SIG-M5 (cell line): ENCODE measurements at places on chromosomes 1 and 21.

GRCh38 chr1:56194701-56195300 is 384.6 kb downstream of the PLPP3 start:
- DNase-seq: no peak

DNA sequence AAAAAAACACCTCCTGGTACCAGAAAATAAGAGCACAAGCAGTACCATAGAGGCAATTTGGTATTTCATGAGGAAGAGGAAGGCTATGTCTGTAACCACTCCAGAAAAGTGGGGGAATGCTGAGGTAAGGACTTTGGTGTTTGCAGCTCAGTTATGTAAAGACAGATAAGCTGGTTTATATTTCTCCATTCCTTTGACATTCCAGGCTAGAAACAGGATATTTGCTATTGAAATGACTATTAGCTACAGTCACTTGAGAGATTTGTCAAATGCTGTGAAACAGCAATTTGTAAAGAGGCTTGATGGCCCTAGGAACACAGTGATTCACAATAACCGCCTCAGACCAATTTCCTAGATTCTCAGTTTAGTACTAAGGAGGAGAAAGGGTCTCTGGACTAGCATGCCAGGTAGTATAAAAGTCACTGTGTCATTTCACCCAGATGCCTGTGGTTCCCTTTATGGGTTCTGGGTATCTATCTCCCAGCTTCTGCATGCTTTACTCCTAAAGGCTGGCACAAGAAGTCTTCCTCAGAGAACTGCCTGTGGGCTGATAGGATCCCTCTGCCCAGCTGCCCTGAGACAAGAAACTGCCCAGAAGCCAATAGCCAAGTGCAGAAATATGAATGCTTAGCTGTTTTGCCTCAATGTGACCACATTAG is 80.5 kb downstream of the VCAM1 start:
- no peak for DNase-seq

DNA sequence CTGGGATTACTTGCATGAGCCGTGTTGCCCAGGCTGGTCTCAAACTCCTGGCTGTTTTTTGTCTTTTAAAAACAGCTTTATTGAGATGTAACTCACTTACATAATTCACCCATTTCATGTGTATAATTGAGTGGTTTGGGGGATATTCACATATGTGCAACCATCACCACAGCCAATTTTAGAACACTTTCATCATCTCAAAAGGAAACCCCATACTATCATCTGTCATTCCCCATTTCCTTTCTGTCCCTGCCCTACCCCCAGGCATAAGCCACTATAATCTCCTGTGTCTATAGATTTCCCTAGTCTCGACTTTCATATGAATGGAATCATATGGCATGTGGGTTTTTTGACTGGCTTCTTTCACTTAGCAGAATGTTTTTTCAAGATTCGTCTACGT is 43.3 kb downstream of the GPR137B start:
- peak; percentile 17 for DNase-seq

DNA sequence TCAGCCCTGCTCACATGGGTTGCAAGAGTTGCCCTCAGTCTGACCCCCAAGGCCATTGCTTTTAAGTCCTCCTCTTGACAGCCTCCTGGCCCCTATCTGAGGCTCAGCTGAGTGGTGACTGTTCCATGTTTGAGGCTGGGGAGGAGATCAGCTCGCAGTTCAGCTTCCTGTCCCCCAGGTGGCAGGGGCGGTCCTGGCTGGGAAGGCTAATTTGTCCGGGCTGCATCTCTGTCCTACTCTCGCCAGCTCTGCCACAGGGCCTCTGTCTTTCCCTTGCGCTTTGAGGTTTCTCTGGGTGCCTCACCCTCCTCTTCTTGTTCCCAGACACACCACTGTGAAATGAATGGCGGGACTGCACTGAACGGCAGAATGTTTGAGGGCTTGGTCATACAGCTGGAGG is 157.3 kb downstream of the KCNJ6 start:
- no peak for DNase-seq

DNA sequence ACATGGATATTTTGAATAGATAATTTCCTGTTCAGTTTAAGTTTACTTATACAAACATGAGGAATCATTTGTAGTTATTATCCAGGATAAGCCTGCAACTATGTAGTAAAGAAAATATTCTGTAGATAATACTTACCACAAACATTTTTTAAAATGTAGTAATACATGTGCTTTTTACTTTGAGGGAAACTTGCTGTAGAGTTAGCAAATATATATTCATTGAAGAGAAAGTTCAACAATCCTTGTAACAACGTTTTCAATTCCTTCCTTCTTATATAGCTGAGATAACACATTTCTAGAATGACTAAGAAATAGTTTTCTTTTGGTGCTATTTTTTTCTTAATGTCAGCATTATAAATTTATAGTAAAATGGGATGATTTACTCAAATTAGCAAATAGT is 664.6 kb upstream of the ADAMTS5 start:
- no peak for DNase-seq

- DNase-seq: peak; percentile 59
Observed at GRCh38 chr1:224245188-224245587, 62.1 kb downstream of the DEGS1 start.

GRCh38 chr1:201017828-201018163 is 5.7 kb downstream of the KIF21B start:
- DNase-seq: no peak

- DNase-seq: no peak
Observed at GRCh38 chr1:87402241-87403002, 73.7 kb downstream of the LMO4 start.

- DNase-seq: no peak
Observed at GRCh38 chr1:234980291-234980644, 148.4 kb downstream of the TOMM20 start.

GRCh38 chr1:73860421-73860950 is 337.5 kb downstream of the LRRIQ3 start:
- DNase-seq: no peak

DNA sequence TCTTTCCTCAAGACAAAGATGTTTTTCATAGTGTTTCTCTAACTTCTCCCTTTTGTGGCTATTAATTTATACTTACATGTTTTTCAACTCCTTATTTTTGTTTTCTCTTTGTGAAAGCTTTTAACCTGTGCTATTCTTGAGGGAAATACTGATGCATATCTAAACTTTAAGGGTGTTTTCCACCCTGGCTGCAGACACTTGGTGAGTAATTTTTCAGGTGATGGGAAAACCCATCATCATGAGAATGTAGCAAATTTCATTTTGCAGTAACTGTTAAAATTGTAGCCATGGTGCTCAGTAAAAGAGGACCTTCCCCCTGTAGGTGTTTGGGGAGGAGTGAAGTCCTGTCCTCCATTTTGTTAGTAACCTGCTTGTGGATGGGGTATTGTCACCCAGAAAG is 124.2 kb downstream of the LIPI start:
- DNase-seq: no peak

- no peak for DNase-seq
Observed at GRCh38 chr21:28856588-28857250, 136.0 kb downstream of the LTN1 start.

DNA sequence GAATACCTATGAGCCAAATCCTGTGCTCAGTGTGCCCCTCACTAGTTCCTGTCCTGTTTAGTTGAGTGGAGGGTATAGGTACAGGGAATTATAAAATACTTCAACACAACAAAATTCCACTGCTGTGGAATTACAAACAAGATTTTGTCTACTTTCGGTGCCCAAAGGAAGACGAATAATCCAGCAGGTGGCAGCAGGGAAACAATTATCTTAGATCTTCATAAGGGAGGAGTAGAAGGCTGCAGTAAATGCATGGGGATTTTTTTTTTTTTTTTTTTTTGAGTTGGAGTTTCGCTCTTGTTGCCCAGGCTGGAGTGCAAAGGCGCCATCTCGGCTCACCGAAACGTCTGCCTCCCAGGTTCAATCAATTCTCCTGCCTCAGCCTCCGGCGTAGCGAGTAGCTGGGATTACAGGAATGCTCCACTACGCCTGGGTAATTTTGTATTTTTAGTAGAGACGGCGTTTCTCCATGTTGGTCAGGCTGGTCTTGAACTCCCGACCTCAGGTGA is 2.0 kb upstream of the PIP5K1A start:
- peak; percentile 54 for DNase-seq

GRCh38 chr1:37123276-37124115 is 89.2 kb upstream of the GRIK3 start:
- no peak for DNase-seq

DNA sequence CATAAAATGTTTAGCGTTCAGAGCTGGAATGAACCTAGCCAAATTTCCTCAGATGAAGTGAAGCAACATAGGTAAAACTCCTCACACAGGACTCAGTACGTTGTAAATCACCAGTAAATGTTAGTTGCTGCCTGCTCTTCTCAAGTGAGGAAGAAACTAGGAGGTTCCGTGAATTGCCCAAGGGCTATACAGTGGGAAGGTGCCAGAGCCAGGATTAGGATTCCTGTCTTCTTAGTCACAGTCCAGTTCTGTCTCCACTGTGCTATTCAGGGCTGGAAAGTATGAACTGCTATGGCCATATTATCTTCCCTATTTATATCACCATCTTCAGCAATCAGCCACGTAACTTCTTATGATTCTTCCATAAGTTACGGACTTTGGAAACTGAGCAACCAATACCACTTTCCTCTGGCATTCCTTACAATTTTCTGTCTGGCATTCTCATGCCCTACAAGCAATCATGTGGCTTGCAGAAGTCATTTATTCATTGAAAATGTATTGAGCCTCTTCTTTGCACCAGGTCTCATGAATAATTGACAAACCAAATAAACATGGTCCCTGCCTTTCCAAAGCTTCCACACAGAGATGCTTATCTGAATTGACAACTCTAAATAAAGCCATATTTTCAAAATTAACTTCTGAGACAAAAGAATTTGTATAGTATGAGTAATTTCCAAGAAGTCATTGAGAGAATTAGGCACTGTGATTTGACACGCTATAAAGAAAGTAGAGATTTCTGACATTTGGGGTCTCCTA is 271.6 kb upstream of the SGIP1 start:
- no peak for DNase-seq

DNA sequence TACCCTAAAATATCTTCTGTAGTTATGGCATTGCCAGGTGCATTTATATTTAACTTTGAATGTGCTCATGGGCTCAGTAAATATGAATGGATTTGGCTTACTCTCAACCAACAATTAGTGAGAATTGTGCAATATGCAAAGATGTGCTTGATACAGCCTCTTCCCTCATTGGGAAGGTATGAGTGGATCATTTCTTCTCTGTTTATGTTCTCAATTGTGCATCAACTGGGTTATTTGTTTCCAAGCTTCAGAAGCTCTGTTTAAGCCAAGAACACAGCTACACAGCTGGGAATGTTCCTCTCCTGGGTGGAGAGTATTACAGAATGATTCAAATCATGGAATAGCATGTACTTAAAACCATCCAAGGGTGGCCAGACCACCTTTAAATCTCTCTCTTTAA is 17.6 kb upstream of the MAP1LC3C start:
- DNase-seq: no peak

- no peak for DNase-seq
Observed at GRCh38 chr1:213335084-213335483, 284.0 kb downstream of the RPS6KC1 start.

DNA sequence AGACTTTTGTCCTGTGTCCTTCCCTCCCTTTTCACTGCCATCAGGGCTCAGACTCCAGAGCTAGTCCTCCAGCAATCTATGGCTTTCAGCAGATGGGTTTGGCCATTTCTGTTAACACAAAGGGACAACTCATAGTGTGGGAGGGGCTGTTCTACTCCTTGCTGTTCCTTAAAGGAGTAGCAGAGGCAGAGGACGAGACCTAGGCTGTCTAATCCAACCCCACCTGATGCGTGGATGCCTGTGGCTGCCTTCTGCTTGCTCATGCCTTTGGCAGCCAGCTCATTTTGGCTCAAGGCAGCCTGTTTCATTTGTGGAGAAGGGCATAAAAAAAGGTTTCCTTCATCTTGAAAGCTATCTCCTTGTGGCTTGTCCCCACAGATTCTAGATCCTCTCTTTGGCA is 27.0 kb downstream of the MFSD2A start:
- no peak for DNase-seq

DNA sequence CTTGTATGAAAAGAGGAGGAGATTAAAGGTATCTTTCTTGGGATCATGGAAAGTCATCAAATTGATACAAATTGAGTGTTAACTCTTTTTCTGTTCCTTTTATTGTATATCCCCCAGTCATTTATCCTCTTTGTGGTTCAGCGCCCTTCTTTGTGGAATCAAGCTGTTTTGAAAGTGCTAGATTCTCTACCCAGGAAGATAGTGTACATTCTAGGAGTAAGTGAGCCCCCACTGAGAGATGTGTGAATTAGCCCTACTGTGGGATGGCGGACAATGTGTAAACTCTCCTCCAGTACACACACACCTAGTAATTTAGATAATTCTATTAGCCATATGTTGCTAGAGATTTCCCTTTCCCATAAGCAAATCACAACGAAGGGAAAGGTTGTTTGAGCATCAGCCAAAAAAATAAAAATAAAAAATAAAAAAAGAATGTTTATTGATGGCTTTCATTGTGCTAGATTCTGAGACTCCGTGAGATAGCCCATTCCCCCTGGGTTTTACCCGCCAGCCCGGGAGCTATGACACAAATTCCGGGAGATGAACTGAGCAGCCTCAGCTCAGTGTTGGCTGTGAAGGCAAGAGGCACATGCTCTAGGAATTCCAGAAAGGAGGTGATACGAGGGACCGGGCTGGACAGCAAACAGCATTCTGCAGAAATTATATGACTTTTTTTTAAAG is 378.4 kb upstream of the RUNX1 start:
- DNase-seq: no peak

GRCh38 chr1:247295274-247295684 is 36.4 kb downstream of the ZNF496 start:
- DNase-seq: no peak
